ENCODE measurements at places on chromosomes 6 and 20.

GRCh38 chr6:3913958-3914337 lies 64.8 kb downstream of the FAM50B start:
- DNase-seq, result no peak

DNA sequence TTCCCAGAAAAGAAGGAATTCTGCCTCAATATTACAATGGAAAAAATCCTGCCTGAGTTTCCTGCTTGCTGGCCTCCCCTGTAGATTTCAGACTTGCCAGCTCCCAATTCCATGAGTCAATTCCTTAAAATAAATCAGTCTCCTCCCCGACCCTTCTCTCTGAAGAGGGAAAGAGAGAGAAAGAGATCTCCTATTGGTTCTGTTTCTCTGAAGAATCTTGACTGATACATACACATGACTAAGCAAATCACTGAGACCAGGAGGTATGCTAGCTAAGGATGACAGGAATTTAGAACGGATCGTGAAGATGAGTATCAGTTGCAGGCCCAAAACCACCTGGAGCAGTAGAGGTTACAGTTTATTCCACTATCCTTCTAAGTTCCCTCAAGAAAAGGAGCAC lies 11.3 kb upstream of the RBM24 start:
- no peak for DNase-seq

DNA sequence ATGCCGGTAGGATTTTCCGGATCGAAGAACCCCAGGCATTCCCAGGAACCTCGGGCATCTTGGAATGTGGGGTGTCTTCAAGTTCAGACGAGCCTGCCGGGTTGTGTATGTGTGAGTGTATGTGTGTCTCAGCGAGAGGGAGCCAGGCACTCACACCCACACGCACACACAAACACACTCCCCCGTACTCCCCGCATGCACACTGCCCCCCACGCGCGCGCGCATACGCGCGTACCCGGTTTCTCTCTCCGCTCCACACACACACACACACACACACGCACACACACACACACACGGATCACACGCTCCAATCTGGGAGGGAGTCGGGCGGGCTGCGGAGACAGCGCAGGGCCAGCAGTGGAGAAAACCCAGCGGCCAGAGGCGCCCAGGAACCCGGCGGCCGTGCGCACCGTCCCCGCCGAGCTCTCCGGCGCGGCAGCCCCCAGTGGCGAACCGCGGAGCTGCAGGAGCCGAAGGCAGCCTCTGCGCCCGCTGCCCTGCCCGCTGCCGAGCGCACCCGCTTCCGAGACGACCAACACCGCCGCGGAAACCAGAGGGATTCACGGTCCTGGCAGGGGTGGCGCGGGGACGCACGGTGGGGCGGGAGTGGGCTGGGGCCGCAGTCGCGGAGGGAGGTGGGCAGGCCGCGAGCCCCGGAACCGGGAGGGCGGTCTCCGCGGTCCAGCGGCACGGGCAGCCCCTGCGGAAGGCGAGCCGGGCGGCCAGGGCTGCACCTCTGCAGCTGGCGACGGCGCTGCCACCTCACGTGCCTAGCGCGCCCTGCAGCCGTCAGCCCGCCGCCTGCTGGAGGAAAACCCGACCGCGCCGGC lies at the start of gene LRFN2:
Gene LRFN2, minus strand, starts transcription at position 125 of the 830 bp plus-strand sequence.
- peak; percentile 42 for DNase-seq

DNA sequence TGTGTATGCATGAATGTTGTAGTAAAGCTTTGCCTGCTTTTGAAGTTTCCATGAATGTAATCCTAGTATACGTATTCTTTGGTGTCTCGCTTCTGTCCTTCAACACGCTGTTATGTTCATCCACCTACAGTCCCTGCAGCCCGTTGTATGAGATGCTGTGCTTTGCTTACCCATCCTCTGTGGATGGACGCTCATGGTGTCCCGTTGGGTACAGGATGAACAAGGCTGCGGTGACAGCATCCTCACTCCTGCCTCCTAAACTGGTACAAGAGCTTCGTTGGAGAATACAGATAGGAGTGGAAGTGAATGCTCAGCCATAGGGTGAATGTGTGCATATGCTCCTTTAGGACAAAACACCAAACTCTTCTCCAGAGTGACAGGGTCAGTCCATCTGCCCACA lies 366.2 kb downstream of the ZFAND3 start:
- no peak for DNase-seq

DNA sequence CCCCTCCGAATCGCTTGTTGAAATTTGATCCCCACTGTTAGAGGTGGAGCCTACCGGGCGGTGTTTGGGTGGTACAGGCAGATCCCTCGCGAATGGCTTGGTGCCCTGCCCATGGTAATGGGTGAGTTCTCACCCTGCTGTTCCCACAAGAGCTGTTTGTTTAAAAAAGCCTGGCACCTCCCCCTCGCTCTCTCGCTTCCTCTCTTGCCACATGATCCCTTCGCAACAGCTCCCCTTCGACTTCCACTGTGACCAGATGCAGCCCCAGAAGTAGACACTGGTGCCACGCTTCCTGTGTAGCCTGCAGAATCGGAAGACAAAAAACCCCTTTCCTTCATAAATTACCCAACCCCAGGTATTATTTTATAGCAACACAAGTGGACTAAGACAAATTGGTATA lies 292.2 kb upstream of the QKI start:
- no peak for DNase-seq

DNA sequence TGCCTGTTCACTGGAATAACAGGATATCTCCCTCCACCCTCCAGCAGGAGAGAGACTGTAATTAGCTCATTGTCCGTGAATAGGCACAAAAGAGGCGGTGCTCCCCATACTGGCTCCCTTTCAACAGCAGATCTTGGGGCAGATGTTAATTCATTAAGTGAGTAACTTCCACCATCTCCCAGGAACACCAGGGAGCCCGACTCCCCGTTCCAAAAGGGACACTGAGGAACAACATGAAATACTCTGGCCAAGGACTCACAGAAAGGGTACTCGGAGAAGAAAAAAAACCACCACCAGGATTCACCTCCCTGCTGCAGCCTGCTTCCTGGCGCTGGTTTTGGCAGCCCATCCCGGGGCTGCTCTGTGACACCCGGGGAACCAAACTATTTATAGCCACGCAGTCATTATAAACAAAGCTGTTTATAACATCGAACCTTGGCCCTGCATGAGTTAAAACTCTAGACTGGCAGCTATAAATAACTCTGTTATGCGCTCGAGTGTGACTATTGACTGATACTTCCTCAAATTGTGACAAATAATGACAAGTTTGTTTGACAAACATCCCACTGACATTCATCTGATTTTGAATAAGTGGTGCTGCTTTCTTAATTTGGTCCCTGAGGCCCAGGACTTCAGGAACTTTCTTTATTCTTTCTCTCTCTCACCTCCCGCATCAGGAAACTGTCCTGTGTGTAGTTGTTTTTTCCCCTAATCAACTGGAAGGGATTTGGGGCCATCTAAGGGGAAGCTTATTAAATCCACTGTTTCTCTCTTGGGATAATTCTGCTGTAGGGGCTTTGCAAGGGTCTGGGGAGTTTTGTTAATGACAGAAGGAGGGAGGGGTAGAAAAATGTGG lies 521.6 kb downstream of the CD83 start:
- no peak for DNase-seq

GRCh38 chr6:149037051-149037671 lies 280.4 kb upstream of the TAB2 start:
- DNase-seq, result no peak

DNA sequence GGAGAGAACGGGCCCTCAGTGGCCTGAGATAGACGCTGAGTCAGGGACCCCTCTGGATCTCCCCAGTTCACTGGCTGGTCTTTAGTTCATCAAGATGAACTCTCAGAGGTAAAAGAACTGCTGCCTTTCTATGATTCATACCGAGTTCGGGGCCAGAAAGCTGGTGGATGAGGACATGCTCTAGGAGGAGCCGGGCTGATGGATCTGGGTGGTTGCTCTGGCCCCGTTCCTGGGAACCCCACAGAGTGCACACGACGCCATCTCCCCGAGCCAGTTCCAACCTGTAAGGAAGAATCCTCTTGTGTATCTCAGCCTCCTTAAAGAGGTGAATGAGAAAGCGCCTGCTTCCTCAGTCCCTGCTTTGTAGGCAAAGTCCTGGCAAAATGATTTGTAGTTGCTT lies 142.6 kb upstream of the PDE10A start:
- DNase-seq, result no peak

Measured in putamen (tissue), 1 donor.